ENCODE measurements at places on chromosomes 3 and 15. TPM values are rescaled to one million over a fixed set of nuclear protein-coding genes. Genes with fewer than 3 reads are reported as not detected.

DNA sequence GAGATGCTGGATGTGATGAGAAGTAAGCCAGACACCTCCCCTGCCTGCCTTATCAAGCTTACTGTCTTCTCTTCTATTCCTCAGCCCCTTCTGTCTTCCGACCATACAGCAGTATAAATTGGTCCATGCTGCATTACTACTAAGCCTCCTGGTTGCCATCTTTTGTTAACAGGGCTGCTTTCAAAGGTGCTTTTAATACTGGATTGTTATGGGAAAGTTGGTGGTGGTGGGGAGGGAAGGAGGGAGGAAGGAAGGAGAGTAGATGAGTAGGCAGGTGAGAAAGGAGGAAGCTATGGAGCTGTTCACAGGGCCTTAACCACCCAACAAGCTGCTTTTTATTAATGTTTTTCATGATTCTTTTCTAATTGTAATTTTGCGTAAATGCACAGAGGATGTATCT is 114.9 kb downstream of the SLC25A26 start:
- H3K27me3 ChIP-seq: no peaks in the 10 kb centered on the region
- DNase-seq: no peak
- H3K4me3 ChIP-seq: no peak overlapping the region
- no peak overlapping the region for H3K27ac ChIP-seq
- H3K4me1 ChIP-seq: no peaks in the 10 kb centered on the region

- H3K4me1 ChIP-seq: no peaks in the 10 kb centered on the region
- H3K27me3 ChIP-seq: no peaks in the 10 kb centered on the region
- H3K4me3 ChIP-seq: no peak overlapping the region
- no peak for DNase-seq
- no peak overlapping the region for H3K27ac ChIP-seq
These were observed 496.8 kb upstream of the ARRDC4 start for GRCh38 chr15:97463696-97464095.

- no peak overlapping the region for H3K4me3 ChIP-seq
- H3K27ac ChIP-seq: peak overlapping the region; percentile 83
- peaks cover 25% of the 10 kb centered on the region for H3K4me1 ChIP-seq
These were observed 33.4 kb downstream of the SMAD3 start for GRCh38 chr15:67098768-67099282.

DNA sequence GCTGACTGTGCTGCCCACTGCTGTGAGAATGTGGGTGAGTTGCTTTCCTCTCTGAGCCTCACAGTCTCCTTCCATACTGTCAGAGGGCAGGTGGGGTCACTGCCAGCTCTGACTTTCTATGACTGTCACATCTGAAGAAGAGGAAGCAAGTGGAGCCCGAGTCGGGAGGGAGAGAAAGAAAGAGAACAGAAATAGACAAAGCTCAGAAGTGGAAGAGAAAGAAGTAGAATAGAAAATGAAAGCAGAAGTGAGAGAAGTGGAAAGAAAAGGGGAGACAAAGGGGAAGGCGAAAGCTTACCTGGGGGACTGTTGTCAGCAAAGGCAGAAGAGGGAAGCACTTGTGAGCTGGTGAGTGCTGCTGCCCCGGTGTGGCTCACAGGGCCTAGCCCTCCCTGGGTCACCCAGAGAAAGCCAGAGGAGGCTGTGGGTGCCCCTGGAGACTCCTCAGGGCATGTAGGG is 57.9 kb downstream of the EPHB1 start:
- H3K4me1 ChIP-seq: no peaks in the 10 kb centered on the region
- no peaks in the 10 kb centered on the region for H3K36me3 ChIP-seq
- DNase-seq: no peak
- no peaks in the 10 kb centered on the region for H3K27me3 ChIP-seq

ABHD2 gene
- 51.1 TPM for total RNA-seq

- peak; percentile 84 for DNase-seq
- H3K36me3 ChIP-seq: no peaks in the 10 kb centered on the region
- no peaks in the 10 kb centered on the region for H3K27me3 ChIP-seq
- peak overlapping the region; percentile 92 for H3K4me3 ChIP-seq
These were observed 394 bp downstream of the OSBPL10 start for GRCh38 chr3:31980530-31981205.

GRCh38 chr15:89326316-89326715 is 8.3 kb downstream of the POLG start:
- DNase-seq: no peak
- no peak overlapping the region for H3K27ac ChIP-seq
- peaks cover 4% of the 10 kb centered on the region for H3K36me3 ChIP-seq
- no peak overlapping the region for H3K4me3 ChIP-seq
- peaks cover 3% of the 10 kb centered on the region for H3K4me1 ChIP-seq

- DNase-seq: no peak
- peak overlapping the region; percentile 79 for H3K27ac ChIP-seq
- peaks cover 19% of the 10 kb centered on the region for H3K4me1 ChIP-seq
- no peaks in the 10 kb centered on the region for H3K27me3 ChIP-seq
These were observed 21.5 kb upstream of the ZBTB38 start for GRCh38 chr3:141346839-141347238.

LRRC2 gene
- 0.28 TPM for total RNA-seq

DNA sequence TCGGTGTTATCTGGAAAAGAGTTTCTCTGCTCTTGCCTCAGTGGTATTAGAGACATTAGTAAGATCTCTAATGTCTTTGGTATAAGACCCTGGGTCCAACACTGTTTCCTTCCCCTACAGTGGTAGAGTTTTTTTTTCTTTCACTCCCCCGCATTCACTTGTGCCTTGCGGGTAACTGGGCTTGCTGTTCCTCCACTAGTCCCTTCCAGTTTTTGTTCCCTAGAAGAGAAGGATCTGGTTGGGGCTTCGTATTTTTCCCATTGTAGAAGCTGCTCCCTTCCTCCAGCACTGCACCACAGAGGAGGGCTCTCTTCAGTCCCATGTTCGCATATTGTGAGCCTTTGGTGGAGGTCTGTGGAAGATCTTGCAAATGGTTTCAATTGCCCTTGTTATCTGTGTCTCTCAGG is 13.7 kb downstream of the CTDSPL2 start:
- H3K27me3 ChIP-seq: no peaks in the 10 kb centered on the region
- H3K4me3 ChIP-seq: no peak overlapping the region
- DNase-seq: no peak

DNA sequence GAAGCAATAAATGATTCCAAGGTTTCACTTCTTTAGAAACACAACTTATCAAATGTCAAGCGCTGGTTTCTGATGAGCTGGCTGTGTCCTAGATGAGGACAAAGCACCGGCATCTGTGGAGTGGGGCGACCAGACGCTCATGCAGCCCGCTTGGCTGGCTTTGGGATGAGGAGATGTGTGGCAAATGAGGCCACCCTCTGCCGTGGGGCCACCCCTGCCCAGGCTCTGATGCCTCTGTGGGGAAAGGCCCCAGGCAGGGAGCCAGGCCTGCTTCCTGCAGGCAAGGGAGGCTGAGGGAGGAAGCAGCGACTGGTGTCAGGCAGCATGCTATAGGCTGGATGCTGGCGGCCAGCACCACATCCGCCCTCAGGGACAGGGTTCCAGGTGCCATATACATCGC is 102.9 kb downstream of the HERC2 start:
- no peaks in the 10 kb centered on the region for H3K4me1 ChIP-seq
- H3K36me3 ChIP-seq: no peaks in the 10 kb centered on the region
- DNase-seq: no peak
- H3K4me3 ChIP-seq: no peak overlapping the region
- no peaks in the 10 kb centered on the region for H3K27me3 ChIP-seq

DNA sequence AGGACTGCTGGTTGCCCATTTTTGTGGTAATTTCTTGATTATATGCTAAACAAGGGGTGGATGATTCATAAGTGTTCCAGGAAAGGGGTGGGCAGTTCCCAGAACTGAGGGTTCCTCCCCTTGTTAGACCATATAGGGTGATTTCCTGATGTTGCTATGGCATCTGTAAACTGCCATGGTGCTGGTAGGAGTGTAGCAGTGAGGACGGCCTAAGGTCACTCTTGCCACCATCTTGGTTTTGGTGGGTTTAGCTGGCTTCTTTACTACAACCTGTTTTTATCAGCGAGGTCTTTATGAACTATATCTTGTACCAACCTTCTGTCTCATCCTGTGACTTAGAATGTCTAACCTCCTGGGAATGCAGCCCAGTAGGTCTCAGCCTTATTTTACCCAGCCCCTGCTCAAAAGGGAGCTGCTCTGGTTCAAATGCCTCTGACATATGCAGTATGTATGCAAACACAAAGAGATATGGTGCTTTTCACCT is 46.2 kb downstream of the C3orf38 start:
- no peaks in the 10 kb centered on the region for H3K36me3 ChIP-seq
- no peaks in the 10 kb centered on the region for H3K4me1 ChIP-seq
- no peak overlapping the region for H3K4me3 ChIP-seq
- no peak overlapping the region for H3K27ac ChIP-seq
- H3K27me3 ChIP-seq: no peaks in the 10 kb centered on the region

- no peaks in the 10 kb centered on the region for H3K36me3 ChIP-seq
- no peak for DNase-seq
- H3K27ac ChIP-seq: no peak overlapping the region
- H3K4me1 ChIP-seq: no peaks in the 10 kb centered on the region
- H3K4me3 ChIP-seq: no peak overlapping the region
These were observed 36.8 kb downstream of the CCR3 start for GRCh38 chr3:46278816-46279672.

DNA sequence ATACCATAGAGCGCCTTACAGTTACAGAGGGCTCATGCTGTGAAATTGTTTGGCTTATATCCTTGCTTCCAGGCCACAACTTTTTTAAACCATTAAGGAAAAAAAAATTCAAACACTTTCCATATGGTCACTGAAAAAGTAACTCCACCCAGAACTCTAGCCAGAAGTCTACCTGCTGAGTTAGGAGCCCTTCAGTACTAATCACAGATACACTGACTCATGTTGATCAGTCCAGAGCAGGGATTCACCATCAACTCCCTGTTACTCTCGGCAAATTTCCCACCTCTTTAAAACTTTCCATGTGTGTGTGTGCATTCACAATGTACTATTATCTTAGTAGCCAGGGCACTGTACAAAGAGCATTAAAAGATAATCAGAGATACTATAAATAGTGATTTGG is 372.8 kb downstream of the MAGI1 start:
- no peak overlapping the region for H3K27ac ChIP-seq
- DNase-seq: no peak
- no peaks in the 10 kb centered on the region for H3K36me3 ChIP-seq
- H3K4me3 ChIP-seq: no peak overlapping the region
- no peaks in the 10 kb centered on the region for H3K27me3 ChIP-seq

- peaks cover 5% of the 10 kb centered on the region for H3K27me3 ChIP-seq
- no peak overlapping the region for H3K27ac ChIP-seq
- H3K4me1 ChIP-seq: no peaks in the 10 kb centered on the region
- H3K4me3 ChIP-seq: no peak overlapping the region
- DNase-seq: no peak
- H3K36me3 ChIP-seq: no peaks in the 10 kb centered on the region
These were observed 8.1 kb downstream of the CEMIP start for GRCh38 chr15:80787316-80787715.

DNA sequence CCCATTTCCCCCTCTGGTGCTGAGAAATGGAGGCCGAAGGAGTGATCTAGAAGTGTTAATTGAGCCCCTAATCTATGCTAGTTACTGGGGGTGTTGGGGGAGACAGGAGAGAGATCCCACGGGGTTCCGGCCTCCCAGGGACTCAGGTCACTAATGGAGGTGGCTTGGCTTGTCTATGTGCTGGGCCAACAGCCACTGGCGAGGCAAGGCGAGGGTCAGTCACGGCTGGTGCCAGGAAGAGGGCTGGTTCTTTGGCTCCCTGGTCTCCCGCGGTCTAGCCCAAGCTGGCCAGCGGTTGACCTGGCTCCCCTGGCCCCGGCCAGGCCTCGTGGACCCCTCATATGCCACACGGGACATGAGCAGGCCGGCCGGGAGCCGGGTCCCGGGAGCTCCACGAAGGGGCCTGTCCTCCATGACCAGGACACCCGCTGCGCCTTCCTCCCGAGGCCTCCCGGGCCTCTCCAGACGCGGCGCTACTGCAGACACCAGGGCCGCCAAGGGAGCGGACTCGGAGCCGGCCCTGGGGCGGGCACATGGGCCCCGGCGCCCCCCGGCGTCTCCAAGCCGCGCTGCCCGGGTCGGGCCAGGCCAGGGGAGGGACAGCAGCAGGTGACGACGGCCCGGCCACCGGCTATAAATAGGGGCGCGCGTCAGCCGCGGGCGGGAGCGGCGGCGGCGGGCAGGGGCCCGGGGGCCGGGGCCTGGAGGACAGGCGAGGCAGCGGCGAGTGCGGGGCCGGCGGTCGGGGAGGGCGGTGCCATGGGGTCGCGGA is at the start of gene ALPK3:
Gene ALPK3 (plus strand): TSS at position 663 of the 772 bp plus-strand sequence. CDS start 97 bp downstream, at position 760.
- peak within 1 kb of the TSS; percentile 20 for H3K4me3 ChIP-seq
- H3K27ac ChIP-seq: peak within 1 kb of the TSS; percentile 99
- H3K36me3 ChIP-seq: no peaks in the 10 kb centered on the region
- DNase-seq: peak; percentile 87
- H3K27me3 ChIP-seq: no peaks in the 10 kb centered on the region

GRCh38 chr15:48798319-48798718 is 12.6 kb downstream of the CEP152 start:
- no peak overlapping the region for H3K27ac ChIP-seq
- no peaks in the 10 kb centered on the region for H3K27me3 ChIP-seq

- H3K4me1 ChIP-seq: peaks cover 13% of the 10 kb centered on the region
- DNase-seq: no peak
- no peak overlapping the region for H3K27ac ChIP-seq
- H3K36me3 ChIP-seq: no peaks in the 10 kb centered on the region
These were observed 42.6 kb downstream of the MGLL start for GRCh38 chr3:127779747-127780146.

SHC4 gene
- 1.2 TPM for total RNA-seq

GRCh38 chr3:42192334-42193200 is 73.4 kb downstream of the CCK start:
- no peak overlapping the region for H3K4me3 ChIP-seq
- H3K4me1 ChIP-seq: no peaks in the 10 kb centered on the region
- no peak overlapping the region for H3K27ac ChIP-seq
- H3K36me3 ChIP-seq: no peaks in the 10 kb centered on the region

GRCh38 chr3:170606675-170607074 is 20.8 kb upstream of the SLC7A14 start:
- H3K36me3 ChIP-seq: no peaks in the 10 kb centered on the region
- H3K4me3 ChIP-seq: no peak overlapping the region
- DNase-seq: no peak
- no peaks in the 10 kb centered on the region for H3K4me1 ChIP-seq
- no peak overlapping the region for H3K27ac ChIP-seq

- peak overlapping the region; percentile 82 for H3K27ac ChIP-seq
- peaks cover 7% of the 10 kb centered on the region for H3K4me1 ChIP-seq
- H3K27me3 ChIP-seq: no peaks in the 10 kb centered on the region
- DNase-seq: no peak
- H3K36me3 ChIP-seq: no peaks in the 10 kb centered on the region
These were observed 21.7 kb upstream of the PPP4R2 start for GRCh38 chr3:72974956-72975355.

GRCh38 chr3:172467170-172467824 is 19.0 kb upstream of the GHSR start:
- H3K27me3 ChIP-seq: no peaks in the 10 kb centered on the region
- H3K4me1 ChIP-seq: no peaks in the 10 kb centered on the region
- peak; percentile 44 for DNase-seq

CD80 gene
- 0.07 TPM for total RNA-seq

IL17RB gene
- 19.5 TPM for total RNA-seq

GRCh38 chr3:187839422-187839821 is 94.2 kb upstream of the BCL6 start:
- no peak overlapping the region for H3K27ac ChIP-seq
- no peak overlapping the region for H3K4me3 ChIP-seq
- no peaks in the 10 kb centered on the region for H3K36me3 ChIP-seq
